AG09319 (cell line): ENCODE measurements at places on chromosomes 16 and 17.

DNA sequence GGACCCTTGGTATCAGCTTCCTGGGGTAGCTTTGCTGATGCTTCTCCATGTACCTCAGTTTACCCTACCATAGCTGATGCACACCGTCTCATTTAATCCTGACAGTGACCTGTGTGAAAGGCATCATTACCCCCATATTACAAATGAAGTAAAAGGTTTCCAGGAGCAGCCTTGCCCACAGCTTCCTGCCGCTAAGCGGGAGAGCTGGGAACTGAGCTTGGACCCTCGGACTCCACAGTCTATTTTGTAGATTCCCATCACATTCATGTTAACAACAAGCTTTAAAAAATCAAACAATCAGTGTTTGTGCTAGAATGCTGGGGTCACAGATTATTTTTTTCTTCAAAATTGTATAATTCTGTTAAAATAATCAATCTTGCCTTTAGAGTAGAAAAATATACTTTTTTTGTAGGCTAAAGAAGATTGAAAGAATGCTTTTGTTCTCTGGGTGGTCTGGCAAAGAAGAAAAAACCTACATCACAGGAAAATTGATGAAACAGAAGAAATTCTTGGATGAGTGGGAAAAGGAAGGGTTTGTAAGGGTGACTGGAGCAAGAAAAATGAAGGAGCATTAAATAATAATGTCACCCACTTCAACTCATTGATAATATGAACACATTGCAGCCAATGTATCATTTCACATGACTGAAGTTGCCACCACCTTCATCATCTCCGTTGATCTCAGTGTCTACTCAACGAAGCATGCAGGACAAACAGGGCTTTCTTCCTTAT is 9.5 kb upstream of the USP10 start:
- DNase-seq, result no peak

DNA sequence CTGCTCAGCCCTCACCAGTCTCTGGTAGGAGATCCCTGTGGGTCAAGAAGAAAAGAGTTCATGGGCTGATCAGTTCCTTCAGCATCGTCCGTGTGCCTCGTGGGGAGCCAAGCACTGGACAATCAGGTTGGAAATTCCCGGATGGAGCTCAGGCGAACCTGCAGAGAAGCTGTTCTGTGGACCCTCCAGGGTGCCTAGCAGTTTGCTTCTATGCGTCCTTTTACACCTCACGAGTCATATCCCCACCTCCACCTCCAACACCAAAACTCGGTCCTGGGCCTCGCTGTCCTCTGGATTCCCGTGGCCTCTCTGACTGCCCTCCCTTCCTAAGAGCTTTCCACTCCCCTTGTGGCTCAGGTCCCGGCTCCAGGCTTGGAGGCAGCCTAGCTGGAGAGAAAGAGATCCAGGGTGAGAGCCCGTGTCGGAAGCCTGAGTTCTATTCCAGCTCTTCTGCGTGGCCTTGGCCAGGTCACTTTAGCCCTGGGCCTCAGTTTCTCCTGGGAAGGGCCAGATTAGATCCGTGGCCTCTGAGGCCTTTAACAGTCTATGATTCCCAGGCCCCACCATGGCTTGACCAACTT is 26.2 kb upstream of the PIK3R6 start:
- DNase-seq, result no peak

DNA sequence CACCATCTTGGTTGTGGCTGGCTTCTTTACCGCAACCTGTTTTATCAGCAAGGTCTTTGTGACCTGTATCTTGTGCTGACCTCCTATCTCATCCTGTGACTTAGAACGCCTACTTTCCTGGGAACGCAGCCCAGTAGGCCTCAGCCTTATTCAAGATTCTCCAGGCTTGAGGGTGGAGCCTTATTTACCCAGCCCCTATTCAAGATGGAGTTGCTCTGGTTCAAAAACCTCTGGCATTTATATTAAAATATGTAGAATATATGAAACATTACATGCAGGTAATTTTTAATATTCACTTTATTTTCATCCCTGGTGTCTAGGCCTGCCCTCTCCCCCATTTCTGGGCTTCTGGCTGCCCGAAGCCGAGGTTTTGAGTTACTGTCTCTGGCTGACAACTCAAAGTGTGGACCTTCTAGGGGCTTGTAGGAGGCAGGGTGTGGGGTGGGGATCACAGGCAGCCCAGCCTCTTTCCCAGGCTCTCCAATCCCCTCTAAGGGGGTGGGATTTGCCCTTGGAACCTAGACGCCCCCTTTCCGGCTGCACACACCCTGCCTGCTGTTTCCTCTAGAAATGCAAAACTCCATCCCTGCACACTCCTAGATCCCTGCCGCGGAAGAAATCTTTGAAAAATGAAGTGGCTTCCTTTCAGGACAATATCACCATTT is 152.0 kb downstream of the KCNJ12 start:
- DNase-seq, result no peak

GRCh38 chr17:32903774-32904673 is 23.9 kb upstream of the TMEM98 start:
- DNase-seq, result no peak

- no peak for DNase-seq
Measured at GRCh38 chr16:2190659-2191445, 5.6 kb downstream of the CASKIN1 start.

- DNase-seq, result peak; percentile 12
Measured at GRCh38 chr16:74936902-74937560, 47.9 kb downstream of the WDR59 start.

GRCh38 chr17:5587438-5588032 is 3.2 kb upstream of the NLRP1 start:
- no peak for DNase-seq

DNA sequence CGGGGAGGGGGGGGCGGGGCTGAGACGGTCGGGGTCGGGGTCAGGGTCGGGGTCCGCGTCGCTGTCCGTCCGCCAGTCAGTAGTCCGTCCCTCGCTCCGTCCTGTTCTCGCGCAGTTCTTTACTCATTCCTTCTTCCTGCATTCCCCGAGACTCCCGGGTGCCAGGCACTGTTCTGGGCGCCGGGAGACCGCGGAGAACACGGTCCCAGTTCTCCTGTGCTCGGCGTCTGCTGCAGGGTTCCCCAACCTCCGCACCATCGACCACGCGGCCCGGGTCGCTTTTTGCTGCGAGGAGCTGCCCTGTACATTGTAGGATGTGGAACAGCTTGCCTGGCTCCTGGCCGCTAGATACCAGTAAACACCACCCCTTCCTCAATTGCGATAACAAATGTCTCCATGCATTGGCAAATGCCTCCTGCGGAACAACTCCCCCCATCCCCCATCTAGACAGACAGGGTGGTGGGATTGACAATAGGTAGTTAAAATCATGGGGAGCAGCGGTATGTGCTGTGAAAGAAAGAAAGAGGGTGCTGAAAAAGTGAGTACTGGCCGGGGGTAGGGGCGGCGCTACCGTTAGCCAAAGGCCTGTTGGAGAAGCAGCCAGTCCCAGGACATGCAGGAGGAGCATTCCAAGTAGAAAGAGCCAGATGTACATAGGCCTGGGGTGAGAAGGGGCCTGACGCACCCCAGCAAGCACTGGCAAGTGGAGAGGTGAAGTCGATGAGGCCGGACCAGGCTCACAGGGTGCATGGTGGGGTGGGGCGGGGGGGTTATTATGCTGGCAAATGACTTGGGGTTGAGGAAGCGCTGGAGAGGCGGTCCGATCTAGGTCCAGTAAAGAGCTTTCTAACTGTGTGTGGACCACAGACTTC is 631 bp downstream of the TRAF7 start:
- no peak for DNase-seq

DNA sequence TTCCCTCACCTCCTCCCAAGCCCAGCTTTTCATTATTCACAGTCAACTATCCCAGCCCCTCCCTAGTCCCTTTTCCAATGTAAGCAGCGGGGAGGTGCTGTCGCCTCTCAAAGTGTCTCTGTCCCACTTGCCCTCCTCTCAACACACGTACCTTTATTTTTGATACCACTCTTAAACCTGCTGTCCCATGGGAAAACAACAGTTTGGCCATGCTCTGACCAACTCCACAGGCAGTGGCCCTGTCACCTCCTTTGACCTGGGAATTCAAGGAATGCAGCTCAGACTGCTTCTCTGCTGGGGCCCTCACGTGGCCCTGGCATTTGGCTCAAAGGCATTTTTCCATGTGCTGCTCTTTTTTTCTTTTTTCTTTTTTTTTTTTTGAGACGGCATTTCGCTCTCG is 4.2 kb downstream of the LYRM9 start:
- DNase-seq, result no peak

GRCh38 chr17:72120642-72121163 is at the start of gene SOX9:
Gene SOX9 (plus strand): TSS chr17:72121020. CDS start chr17:72121392, 372 bp downstream.
- DNase-seq, result peak; percentile 82

GRCh38 chr16:69482410-69482991 is 58.1 kb downstream of the CYB5B start:
- DNase-seq, result peak; percentile 66

DNA sequence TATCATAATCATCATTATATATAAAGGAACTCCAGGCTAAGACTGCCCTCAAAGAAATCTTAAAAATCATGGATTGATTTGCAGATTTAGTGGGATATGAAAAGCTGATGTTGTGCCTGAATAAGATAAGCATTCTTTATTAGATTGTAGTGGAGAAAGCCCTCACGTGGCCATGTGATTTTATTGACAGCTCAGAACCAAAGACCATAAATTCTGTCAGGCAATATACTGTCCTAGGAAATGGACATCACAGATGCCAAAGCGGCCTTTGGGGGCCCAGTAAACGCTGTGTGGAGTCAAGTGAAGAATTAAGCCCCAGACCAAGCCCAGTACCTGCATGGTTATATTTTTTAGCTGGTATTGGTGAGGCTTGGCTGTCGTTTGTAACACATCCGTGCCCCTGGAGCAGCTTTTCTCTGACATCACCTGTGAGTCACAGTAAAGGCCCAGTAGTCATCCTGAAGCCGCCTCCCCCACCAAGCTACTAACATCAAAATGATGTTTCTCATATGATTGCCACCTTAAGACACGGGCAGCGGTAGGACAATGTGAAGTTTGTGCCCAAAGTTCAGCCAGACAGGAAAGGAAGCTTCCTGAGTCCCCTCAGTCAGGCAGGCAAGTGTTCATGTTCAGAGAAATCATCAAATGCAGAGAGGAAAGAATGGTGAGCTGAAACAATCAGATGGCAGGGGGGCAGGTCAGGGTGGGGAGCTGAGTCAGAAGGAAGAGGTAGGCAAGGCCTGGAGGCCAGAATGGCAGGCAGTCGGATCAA is 209.4 kb downstream of the IRX3 start:
- no peak for DNase-seq

DNA sequence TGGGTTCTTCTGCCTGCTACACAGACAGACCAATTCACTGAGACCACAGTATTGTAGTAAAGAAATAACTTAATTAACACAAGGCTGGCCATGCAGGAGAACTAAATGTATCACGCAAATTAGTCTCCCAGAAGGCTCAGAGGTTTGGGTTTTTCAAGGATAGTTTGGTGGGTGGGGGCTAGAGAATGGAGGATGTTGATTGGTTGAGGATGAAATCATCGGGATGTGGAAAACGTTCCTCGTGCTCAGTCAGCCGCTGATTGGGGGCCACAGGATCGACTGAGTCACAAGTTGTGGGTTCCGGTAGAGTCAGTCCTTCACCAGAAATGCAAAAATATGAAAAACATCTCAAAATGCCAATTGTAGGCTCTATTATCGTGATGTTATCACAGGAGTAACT is 18.7 kb downstream of the RHOT1 start:
- DNase-seq, result no peak

DNA sequence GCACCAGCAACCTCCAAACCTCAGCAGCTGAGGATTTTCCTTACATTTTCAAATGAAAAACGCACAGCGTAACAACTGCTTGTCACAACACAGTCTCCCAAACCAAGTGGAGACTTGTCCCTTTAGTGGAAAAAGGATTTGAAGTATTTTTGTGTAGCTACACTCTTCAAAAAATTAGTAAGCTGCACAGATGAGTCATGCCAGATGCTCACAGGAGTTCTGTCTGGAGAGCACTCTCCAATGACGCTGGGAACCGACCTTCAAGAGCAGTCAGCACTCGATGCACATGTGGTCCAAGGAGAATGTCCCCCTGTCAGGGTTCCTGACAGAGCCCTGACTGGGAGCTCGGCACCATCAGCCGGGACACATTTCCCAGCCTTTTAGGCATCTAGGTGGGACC is 39.8 kb downstream of the MAP1LC3B start:
- DNase-seq, result peak; percentile 38

GRCh38 chr17:78263063-78263735 is 31.8 kb downstream of the TMEM235 start:
- DNase-seq, result no peak

DNA sequence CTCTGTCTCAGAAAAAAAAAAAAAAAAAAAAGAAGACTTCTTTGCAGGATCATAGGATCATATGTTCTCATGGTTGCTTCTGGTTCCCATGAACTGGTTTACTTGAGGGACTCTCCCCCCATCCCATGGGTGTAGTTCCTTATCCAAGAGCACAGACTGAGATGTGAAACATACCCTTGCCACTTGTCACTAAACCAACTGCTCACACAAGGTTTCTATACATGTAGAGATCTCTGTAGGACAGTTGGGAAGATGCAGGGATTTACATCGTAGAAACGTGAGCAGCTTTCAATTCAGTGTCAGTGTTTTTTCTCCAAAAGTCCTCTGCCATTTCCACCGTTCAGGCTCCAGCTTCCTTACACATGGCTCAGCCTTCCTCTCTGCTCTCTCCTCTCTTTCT is 11.1 kb upstream of the TMEM94 start:
- no peak for DNase-seq

- DNase-seq, result no peak
Measured at GRCh38 chr17:7289256-7290032, 5.0 kb downstream of the YBX2 start.
